NCI-H1105 treated with DMSO at 0.1 percent for 48 hours (cell line): ENCODE measurements at places on chromosomes 3 and 15.

DNA sequence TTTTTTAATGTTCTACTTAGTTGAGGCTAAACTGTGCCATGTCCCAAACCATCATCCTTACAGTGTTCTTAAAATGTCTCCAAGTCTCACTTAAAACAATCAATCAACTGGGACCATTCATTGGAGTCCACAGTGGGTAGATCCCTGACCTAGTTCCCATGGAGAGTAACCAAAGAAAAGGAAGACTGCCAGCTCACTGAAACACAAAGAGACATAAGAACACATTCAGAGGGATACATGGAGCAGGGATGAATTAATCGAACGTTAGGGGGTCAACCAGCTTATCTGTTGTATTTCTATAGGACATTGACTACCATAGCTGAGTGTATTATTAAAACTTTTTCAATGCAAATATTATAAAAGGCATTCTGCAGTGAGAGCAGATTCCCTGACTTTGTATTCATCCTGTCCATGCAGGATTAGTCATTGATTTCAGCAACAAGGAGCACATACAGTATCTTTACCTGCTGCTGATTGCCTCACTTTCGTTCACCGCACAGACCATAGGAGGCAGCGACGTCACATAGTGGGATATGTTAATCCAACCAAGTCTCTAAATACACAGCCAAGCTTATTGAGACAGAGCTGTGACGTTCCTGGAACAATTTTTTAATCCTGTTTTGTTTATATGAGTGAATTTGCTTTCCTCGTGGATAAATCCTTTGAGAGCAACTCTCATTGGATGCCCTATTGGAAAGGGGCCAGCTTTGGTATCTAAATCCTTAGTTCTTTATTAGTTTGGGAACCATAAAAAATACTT, 364.9 kb upstream of the RBMS3 start:
- DNase-seq: no peak

- no peak for DNase-seq
Measured at GRCh38 chr3:194755671-194756459, 70.2 kb downstream of the FAM43A start.

DNA sequence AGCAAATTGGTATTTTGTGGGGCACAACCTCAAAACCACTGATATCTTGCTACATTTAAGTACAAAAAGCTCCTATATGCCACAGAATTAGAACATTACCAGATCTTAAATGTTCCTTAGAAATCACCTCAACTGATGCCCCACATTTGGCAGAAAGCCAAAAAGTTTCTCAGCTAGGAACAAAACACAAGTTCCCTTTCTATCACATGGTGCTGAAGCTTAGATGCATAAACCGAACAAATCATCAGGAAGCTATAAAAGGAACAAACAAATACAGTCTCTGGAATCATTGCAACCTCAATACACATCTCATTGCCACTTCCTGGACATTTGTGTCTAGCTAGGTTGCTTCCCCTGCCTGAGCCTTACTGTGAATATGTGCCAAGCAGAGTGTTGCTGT, 492.6 kb downstream of the LPP start:
- peak; percentile 40 for DNase-seq

DNA sequence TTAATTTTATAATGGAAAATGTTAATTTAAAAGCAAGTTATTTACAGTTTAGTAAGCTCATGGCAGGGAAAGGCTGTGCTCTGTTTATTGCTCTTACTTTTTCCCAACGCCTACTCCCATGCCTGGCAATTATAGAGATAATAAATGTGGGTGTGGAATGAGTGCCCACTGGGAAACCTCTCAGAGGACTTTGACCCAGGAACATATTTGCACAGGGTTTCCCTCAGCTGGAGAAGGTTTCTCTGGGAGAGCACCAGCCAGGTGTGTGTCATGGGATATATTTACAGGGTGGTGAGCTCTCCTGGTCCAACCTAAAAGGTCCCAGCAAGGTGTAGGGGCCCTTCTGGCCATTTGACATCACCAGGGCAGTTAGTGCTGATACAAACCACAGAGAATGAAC, 27.9 kb downstream of the ZNF710 start:
- no peak for DNase-seq

GRCh38 chr3:33664195-33664594, 53.9 kb downstream of the CLASP2 start:
- no peak for DNase-seq

DNA sequence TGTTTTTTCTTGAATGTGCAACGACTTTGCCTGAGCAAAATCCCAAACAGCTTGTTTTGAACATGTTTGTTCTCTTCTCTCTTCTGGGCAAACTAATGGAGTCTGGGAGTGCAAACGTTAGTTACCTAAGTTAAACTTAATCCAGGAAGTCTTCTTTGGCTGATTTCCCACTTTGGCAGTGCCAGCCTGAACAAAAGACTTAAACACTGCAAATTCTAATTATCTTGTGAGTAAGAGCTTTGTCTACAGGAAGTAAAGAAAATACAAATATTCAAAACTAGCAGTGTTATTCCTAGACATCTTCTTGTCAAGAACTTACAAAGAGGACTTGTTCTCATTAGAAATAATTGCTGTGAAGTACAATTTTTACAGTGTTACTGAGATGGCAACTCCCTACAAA, 16.7 kb upstream of the DENND6A start:
- no peak for DNase-seq

DNA sequence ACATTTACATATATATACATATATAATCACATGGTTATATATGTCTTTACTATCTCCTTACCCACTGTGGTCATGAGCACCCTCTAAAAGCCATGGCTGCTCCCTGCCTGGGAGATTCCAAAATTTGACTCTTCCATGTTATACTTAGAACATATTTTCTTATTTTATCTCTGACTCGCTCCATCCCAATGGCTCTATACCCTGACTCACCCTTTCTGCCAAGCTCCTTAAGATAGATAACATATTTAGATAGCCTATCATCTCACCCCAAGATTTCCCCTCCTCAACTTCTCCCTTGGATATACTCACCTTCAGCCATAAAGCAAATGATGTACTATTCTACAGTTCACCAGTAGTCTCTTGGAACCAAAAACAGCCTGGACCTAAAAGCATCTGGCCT, 65.1 kb downstream of the CD200R1L start:
- DNase-seq: no peak

- no peak for DNase-seq
Measured at GRCh38 chr15:37209041-37209363, 108.7 kb upstream of the MEIS2 start.

DNA sequence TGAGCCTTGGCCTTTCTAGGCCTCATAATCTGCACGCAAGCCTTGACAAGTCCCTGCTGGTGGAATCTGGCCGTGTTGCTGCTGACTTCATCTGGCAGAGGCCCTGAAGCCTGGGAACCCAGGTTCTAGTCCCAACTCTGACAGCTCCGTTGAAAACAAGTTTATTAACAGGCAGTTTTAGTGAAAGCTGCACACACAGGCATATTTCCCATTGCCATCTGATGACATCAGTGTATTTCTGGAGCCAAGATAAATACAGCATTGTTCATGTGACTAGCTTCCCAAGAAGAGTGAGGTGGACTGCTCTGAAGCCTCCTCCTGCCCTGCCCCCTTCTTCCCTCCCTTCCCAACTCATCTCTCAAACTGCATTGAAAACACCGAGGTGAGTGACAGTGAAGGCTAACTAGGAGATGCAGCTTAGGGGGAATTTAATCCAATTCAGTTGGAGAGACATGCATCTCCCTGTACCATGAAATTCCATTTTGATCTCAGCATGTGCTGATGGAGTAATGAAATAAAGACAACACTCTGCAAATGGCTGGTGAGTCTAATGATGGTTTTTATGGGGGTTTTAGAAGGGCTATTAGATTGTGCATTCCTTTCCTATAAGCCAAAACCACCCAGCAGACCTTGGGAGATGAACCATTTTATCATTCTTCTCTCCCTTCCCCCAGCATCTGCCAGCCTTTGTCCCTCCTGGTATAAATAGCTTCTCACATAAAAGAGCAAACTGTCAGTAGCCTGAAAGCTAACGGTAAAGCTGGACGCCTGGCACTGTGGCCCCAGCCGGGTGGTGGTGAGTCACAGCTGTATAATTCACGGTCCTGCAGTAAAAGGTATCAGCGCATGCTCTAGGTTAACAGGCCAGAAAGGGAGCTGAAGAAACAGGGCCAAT, 38.0 kb downstream of the PRICKLE2 start:
- DNase-seq: peak; percentile 70

GRCh38 chr15:71323584-71323983, 208.3 kb downstream of the THSD4 start:
- DNase-seq: no peak

GRCh38 chr15:101028772-101029438, 109.7 kb downstream of the LRRK1 start:
- DNase-seq: no peak

GRCh38 chr3:52218454-52218853, 7.0 kb downstream of the TLR9 start:
- DNase-seq: no peak

DNA sequence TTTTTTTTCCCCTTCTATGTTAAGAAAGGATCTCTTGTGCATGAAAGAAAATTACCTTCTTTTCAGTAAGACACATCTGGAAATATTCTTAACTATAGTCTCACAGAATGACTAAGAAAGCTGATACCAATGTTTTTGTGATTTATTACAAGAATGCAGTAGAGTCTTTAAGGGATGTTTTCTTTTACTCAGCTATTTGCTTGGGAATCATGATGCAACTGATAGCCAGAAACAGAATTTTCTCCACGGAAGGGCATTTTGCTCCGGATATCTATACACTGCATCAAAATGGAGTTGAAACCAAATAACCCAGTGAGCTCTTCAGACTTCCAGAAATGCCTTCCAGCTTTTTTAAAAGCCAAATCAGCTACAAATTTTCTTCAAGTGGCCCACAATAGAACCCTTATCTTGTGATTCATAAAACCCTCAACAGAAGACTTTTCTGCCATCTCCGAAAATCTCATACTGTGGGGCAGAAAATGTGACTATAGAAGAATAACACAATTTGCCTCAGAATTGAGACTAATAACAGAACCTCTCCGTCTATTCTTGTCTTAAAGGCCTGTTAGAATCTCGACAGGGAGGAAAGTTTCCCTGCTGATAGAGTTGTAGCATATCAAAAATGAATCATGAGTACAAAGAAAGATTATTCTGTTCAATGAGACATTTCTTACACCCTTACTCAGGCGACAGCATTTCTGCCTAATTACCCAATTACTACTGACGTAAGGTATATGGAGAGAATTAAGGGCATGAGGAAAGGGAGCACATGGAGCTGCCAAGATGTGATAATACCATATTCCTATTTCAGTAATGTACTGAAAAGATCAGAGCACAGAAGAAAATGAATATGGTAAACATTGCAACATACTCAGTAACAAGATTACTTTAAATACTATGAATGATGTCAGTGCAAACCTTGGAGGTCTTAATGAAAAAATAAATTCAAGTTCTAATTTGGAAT, 900.1 kb downstream of the ROBO1 start:
- DNase-seq: peak; percentile 57

DNA sequence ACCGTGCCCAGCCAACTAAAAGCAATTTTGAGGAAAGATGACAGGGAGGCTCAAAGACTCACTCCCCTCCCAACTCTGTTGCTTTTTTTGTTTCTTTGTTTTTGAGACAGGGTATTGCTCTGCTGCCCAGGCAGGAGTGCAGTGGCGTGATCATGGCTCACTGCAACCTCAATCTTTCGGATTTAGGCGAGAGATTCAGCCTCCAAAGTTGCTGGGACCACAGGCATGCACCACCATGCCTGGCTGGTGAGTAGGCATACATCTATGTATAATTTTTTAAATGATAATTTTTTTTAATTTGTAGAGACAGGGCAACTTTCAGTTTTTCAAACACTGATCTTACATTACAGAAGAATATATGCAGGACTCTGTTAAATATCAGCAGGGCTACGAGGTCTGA, 15.8 kb upstream of the THUMPD3 start:
- no peak for DNase-seq
